ENCODE measurements at places on chromosomes 5 and 9. TPM values are rescaled to one million over a fixed set of nuclear protein-coding genes. Genes with fewer than 3 reads are reported as not detected.

Gene MSMP
- polyA plus RNA-seq, result 1.2 TPM

Gene NR5A1
- not detected for polyA plus RNA-seq

Gene KCNN2
- not detected for polyA plus RNA-seq

Gene ADAMTS12
- polyA plus RNA-seq, result 4.1 TPM

Gene IL3
- not detected for polyA plus RNA-seq

Gene OR1Q1
- 0.29 TPM for polyA plus RNA-seq

Gene AK6
- polyA plus RNA-seq, result 12.9 TPM

Gene PCDHGB6
- 0.13 TPM for polyA plus RNA-seq

Gene IPO11
- 8.1 TPM for polyA plus RNA-seq

Gene RASGEF1C
- polyA plus RNA-seq, result not detected

Gene PCDHGA5
- polyA plus RNA-seq, result 0.57 TPM

Gene GABRP
- polyA plus RNA-seq, result 0.03 TPM

Gene GRXCR2
- polyA plus RNA-seq, result not detected

Gene SV2C
- polyA plus RNA-seq, result 0.05 TPM

Gene SLC1A1
- 0.23 TPM for polyA plus RNA-seq

Gene STKLD1
- polyA plus RNA-seq, result 2.5 TPM

Gene BAAT
- polyA plus RNA-seq, result 0.02 TPM

Gene HTR4
- polyA plus RNA-seq, result not detected

Gene CLIC3
- 1.0 TPM for polyA plus RNA-seq

Gene SPATA24
- polyA plus RNA-seq, result 7.6 TPM

Gene RAB24
- 117 TPM for polyA plus RNA-seq

Gene WHRN
- polyA plus RNA-seq, result 4.6 TPM

Gene LCN6
- polyA plus RNA-seq, result not detected

Measured in SK-N-SH (cell line).